Daoy (cell line): ENCODE measurements at places on chromosomes 12 and 14. TPM values are rescaled to one million over a fixed set of nuclear protein-coding genes. Genes with fewer than 3 reads are reported as not detected.

The A2M gene
- 0.95 TPM in 1 of 2 replicates, not detected in the other for total RNA-seq

The MDM2 gene
- total RNA-seq = 37.4 and 43.9 TPM in 2 replicates

The SERPINA5 gene
- 0.17 and 0.33 TPM in 2 replicates for total RNA-seq

The MORN3 gene
- 0.80 TPM in 1 of 2 replicates, not detected in the other for total RNA-seq

The GLIPR1L1 gene
- not detected in 2 replicates for total RNA-seq

The ENDOU gene
- 0.11 TPM in 1 of 2 replicates, not detected in the other for total RNA-seq

The GPD1 gene
- 0.29 TPM in 1 of 2 replicates, not detected in the other for total RNA-seq

The TMED8 gene
- 15.4 and 17.2 TPM in 2 replicates for total RNA-seq

The SLC7A7 gene
- 0.51 and 1.8 TPM in 2 replicates for total RNA-seq

The IAPP gene
- not detected in 2 replicates for total RNA-seq

The CLEC4A gene
- 0.42 TPM in 1 of 2 replicates, not detected in the other for total RNA-seq

The KCNA5 gene
- total RNA-seq = not detected in 2 replicates

The CLEC6A gene
- not detected in 2 replicates for total RNA-seq

The KLRC3 gene
- total RNA-seq = not detected in 2 replicates

The CCDC175 gene
- total RNA-seq = 0.12 TPM in 1 of 2 replicates, not detected in the other

The ZDHHC22 gene
- not detected in 2 replicates for total RNA-seq

The TMEM179 gene
- total RNA-seq = 7.4 and 7.5 TPM in 2 replicates

The CABP1 gene
- total RNA-seq = 0.17 TPM in 1 of 2 replicates, not detected in the other

The MYH6 gene
- not detected in 2 replicates for total RNA-seq

The ATP5F1B gene
- 764 and 817 TPM in 2 replicates for total RNA-seq

The IGF1 gene
- total RNA-seq = not detected in 2 replicates

The SLC17A8 gene
- total RNA-seq = not detected in 2 replicates

The CAPS2 gene
- total RNA-seq = 1.3 and 3.5 TPM in 2 replicates

The ARHGDIB gene
- 308 and 347 TPM in 2 replicates for total RNA-seq

The USP44 gene
- 0.74 and 0.95 TPM in 2 replicates for total RNA-seq

The DTX1 gene
- 0.24 and 2.3 TPM in 2 replicates for total RNA-seq

The TSPAN19 gene
- total RNA-seq = 0.91 TPM in 1 of 2 replicates, not detected in the other

The PYGL gene
- 38.7 and 56.2 TPM in 2 replicates for total RNA-seq

The KLRG1 gene
- total RNA-seq = 0.12 and 0.69 TPM in 2 replicates

The P2RX2 gene
- total RNA-seq = not detected in 2 replicates

The ADAM21 gene
- total RNA-seq = 0.12 and 0.40 TPM in 2 replicates

The SERPINA1 gene
- 26.1 and 30.8 TPM in 2 replicates for total RNA-seq

The E2F7 gene
- total RNA-seq = 16.6 and 19.9 TPM in 2 replicates

The B4GALNT3 gene
- 0.40 and 1.1 TPM in 2 replicates for total RNA-seq

The FAM234B gene
- total RNA-seq = 5.5 and 12.4 TPM in 2 replicates

The PLEKHD1 gene
- total RNA-seq = 0.06 TPM in 1 of 2 replicates, not detected in the other

The NRXN3 gene
- 0.11 and 0.68 TPM in 2 replicates for total RNA-seq

The RHOJ gene
- total RNA-seq = 6.0 and 9.5 TPM in 2 replicates

The DHRS4 gene
- total RNA-seq = 32.0 and 52.7 TPM in 2 replicates
